ENCODE measurements at places on chromosomes 1 and 21. TPM values are rescaled to one million over a fixed set of nuclear protein-coding genes. Genes with fewer than 3 reads are reported as not detected.

DNA sequence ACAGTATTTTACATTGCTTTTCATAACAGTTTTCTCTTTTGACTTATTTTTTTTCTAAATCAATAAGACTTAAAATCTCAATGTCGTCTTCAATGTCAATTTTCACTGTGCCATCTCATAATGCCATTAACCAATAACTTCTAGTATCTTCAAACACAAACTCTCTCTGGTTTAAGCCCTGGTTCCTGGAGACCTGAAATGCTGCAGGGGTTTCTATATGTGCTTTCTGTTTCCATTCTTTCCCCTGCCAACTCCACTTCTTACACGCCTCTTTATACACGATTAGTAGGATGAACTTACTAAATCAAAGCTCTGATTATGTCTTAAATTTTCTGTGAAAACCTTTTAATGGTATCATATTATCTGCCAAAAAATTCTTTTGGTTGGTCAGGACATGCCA, 191.4 kb downstream of the AMY1C start:
- DNase-seq = no peak

GRCh38 chr1:89942825-89943658, 51.9 kb upstream of the ZNF326 start:
- no peak for DNase-seq

DNA sequence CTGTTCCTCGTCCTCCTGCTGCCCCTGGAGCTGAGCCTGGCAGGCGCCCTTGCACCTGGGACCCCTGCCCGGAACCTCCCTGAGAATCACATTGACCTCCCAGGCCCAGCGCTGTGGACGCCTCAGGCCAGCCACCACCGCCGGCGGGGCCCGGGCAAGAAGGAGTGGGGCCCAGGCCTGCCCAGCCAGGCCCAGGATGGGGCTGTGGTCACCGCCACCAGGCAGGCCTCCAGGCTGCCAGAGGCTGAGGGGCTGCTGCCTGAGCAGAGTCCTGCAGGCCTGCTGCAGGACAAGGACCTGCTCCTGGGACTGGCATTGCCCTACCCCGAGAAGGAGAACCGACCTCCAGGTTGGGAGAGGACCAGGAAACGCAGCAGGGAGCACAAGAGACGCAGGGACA, 14.8 kb downstream of the DRAXIN start:
- no peak for DNase-seq

DNA sequence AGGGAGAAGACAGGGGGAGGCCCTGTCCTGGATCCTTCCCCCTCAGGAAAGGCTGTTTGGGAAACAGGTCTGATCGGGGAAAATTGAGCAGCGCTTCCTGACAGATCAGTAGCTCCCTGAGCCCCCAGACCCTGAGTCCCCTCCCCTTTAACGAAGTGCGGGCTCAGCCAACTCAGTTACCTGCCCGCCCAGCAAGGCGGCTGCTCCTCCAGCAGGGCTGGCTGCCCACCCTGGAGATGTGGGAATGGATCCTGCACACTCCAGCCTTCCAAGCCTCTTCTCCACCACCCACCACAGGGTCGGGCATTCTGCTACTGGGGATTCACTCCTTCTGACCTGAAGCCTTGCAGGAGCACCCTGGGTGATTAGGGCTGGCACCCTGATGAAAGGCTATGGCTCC, 27.6 kb upstream of the LAPTM5 start:
- DNase-seq = no peak

- DNase-seq = peak; percentile 6
Observed at GRCh38 chr1:210726621-210727020, 397.9 kb downstream of the HHAT start.

GRCh38 chr1:115338457-115338820, 390 bp upstream of the NGF start:
- no peak for DNase-seq

DNA sequence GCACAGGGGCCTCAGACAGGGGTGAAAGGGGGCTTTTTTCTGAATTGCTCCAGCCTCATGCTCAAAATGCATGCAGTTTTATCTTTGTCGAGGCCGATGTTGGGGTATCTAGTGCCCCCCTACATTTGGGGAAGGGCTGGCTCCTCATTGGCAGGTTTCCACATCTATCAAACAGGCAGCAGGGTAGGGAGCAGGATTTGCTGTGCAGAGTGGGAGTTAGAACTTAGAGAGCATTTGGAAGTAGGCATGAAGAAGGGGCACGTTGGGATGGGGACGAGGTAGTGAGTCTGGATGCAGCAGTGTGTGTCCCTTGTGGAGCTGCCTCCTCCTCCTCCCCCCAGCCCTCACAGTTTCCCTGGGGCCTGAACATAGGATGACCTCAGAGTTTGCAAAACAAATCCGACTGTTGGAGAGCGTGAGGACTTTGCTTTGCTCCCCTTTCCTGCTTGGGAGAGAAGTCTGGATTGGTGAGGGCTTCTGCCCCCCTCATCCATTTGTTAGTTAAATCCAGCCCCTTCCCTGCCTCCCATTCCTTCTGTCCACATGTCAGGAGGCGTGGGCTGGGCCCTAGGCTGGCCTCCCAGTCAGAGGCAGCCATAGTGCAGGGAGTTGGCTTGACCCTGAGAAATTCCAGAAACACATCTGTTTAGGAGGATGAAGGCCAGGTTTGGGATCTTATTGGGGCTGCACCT, 36.9 kb upstream of the GPR37L1 start:
- no peak for DNase-seq

DNA sequence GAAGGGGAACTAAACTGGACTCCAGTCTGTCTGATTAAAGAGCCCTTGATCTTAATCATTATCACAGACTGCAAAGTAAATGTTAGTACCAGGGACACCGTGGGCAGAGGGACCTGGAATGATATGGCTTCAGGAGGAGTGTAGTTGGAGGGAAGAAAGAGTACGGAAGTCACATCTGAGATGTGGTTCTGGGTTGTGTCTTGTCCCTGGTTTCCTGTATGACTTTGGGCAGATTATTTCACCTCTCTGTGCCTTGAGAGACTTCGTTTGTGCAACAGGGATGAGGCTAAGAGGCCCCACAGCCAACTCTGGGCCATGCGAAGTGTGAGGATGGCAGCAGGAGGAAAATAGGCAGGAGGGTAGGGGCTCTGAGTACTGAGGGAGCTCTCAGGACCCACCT, 76.1 kb upstream of the SLC2A1 start:
- no peak for DNase-seq

DNA sequence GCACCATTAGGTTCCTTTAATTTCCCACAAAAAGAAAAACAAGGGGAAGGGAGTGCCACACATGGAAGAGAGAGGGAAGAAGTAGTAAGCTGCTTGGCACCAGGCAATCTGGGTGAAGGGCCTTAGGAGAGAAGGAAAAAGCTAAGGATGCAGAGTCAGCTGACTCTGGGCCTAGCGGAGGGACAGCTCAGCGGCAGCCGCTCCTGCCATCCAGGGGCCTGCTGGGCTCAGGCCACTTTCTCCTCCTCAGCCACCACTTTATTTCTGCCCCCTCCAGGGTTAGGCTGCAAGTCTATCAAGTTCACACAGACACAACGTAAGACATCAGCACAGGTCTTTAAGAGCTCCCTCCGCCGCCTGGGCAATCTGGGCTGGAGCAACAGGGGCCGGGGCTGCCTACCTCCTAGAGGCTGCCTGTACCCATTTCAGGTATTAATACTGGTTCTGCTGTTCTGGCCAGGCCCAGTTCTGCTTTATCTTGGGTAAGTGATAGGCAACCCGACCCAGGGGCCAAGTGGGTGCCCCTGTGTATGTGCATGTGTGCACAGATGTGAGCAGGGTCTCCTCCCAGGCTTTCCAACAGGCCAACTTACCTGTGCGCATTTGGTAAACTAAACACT, 53.6 kb downstream of the SLC45A1 start:
- no peak for DNase-seq

GRCh38 chr1:111422546-111423391, 4.8 kb downstream of the OVGP1 start:
- DNase-seq = no peak

- DNase-seq = no peak
Observed at GRCh38 chr1:160007577-160008200, 24.1 kb downstream of the PIGM start.

DNA sequence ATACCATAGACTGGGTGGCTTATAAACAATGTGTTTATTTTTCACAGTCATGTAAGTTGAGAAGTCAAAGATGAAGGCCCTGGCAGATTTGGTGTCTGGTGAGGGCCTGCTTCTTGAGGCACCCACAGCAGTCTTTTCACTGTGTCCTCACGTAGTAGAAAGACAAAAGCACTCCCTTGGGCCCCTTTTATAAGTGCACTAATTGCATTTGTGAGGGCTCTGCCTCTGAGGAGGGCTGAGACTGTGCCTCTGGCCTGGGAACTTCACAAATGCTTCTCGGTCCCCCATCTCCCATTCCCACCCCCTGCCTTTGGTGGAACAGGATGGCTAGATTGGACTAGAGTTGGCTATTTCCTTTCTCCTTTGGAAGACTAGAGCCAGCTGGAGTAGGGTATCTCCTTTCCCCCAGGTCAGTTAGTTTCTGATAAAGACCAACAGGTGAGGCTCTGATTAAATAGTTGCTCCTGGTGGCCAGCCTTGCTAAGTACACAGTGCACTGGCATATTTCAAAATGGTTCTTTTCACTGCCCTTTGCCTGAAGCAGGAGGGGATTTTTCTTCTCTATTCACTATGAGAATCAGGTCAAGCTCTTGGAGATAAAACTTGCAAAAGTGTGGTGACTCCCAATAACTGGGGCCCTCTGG, 82.9 kb downstream of the PLPPR4 start:
- no peak for DNase-seq

DNA sequence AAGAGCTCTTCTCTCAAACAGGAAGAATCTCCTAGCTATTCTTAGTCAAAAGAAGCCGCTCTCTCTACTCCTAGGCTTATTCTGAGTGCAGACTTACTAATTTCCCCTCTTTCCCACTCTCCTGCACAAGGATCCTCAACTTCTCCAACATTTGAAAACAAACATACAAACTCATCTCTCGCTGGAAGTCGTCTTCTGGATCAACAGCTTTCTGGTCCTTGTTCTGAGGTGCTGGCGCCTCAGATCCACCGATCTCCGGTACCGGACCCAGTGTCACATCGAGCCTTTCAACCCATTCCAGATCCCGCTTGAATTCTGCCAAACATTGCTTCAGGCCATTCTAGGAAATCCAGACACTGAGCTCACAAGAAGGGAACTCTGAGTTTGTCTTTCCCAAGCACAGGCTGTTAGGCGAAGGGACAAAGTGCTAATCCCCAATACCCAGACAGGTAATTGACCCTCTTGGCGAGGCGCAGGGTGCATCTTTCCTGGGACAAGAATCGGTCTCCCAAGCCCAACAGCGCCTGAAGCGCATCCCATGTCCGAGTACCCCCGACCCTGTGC, 696 bp downstream of the EBNA1BP2 start:
- no peak for DNase-seq

GRCh38 chr1:241356519-241357365, at the start of gene RGS7:
Gene RGS7 (minus strand): TSS chr1:241357205.
- no peak for DNase-seq

GRCh38 chr1:53345996-53346813, 18.3 kb upstream of the LRP8 start:
- no peak for DNase-seq

DNA sequence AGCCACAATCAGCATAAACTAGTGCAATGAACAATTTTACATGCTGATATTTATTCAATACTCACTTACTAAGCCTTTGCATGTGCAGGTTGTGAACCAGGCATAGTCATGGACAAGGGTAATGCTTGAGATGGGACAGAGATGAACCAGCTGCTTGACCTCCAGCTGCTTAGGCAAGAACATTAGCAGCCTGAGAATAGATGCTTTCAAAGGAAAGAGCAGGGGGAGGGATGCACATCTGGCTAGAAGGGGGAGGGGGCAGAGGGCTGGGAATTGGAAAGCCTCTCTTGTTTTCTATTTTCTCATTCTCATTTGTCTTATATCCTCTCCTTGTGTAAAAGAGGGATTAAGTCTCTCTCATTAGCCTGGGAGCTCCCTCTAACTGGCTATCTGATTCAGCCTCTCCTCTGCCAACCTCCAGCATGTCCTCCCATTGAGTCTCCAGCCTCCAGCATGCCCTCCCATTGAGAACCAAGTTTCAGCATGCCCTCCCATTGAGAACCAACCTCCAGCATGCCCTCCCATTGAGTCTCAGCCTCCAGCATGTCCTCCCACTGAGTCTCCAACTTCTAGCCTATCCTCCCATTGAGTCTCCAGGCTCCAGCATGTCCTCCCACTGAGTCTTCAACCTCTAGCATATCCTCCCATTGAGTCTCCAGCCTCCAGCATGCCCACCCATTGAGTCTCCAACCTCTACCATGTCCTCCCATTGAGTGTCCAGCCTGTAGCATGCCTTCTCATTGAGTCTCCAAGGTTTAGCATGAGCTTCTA, 38.4 kb upstream of the TRABD2B start:
- no peak for DNase-seq

DNA sequence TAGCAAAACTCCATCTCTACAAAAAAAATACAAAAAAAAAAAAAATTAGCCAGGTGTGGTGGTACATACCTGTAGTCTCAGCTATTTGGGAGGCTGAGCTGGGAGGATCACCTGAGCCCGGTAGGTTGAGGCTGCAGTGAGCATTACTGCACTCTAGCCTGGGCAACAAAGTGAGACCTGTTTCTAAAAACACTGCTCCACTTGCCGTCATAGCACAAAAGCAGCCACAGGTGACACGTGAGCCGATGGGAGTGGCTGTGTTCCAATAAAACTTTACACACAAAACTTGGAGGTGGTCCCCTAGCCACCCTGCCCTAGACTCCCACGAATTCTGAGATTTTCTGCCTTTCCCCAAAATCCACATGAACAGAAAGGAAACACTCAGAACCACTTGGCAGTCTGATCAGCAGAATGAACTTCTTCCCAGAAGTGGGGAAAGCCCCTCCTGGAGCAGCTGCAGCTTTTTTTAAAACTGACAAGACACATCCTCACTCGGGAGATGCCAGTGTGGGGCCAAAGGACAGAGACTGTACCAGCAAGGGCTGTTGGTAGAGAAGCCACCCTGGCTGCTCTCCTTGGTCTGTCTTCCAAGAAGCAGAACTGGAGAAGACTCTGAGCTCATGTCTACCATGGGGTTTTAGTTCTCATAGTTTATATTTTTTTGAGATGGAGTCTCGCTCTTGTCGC, 23.3 kb downstream of the PLEKHM2 start:
- no peak for DNase-seq

DNA sequence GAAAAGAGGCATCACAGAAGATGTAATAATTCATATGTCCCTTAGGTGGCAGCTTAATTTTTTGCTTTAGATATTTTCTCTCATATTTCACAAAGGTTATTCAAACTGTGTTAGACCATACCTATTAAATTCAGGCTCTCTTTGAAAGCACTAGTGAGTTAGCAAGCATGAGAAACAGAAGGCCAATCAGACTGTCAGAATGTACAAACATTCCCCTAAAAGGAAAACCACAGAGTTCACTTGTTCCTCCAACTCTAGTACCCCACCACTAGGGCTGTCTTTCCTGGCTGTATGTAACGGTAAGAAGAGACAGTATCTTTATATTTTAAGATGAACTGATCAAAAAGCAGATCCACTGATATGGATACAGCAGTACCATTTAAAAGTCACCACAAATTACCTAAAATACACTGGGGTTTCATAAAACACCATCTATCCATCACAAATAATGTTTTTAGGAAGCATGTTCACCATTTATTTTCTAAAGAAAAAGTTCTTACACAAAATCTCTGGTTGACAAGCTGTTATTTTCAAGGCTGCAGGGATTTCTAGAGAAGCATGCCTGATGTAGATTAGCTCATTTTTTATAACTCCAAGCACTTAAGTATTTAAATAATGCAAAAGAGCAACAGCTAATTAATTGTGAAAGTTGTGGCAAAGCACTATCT, 1.8 kb downstream of the ARPC5 start:
- DNase-seq = no peak

VWA1 gene
- 0.18 TPM for total RNA-seq

FMOD gene
- 0.26 TPM for total RNA-seq

NHLH1 gene
- total RNA-seq = 0.30 TPM

TNFRSF14 gene
- 164 TPM for total RNA-seq

SAMD11 gene
- not detected for total RNA-seq

OR2M5 gene
- total RNA-seq = not detected

LCE2B gene
- total RNA-seq = not detected

FNBP1L gene
- total RNA-seq = 1.2 TPM

All from activated T-cell treated with anti-CD3 and anti-CD28 coated beads, Interleukin-2, amount 50 U/mL, for 4 hours (primary cell).